Neural crest cell (in vitro differentiated cells): ENCODE measurements at places on chromosomes 11 and 22. TPM values are rescaled to one million over a fixed set of nuclear protein-coding genes. Genes with fewer than 3 reads are reported as not detected.

GRCh38 chr11:60710482-60710881 is 11.1 kb downstream of the MS4A8 start:
- no peak for DNase-seq

- DNase-seq, result no peak
Measured at GRCh38 chr11:85619499-85619898, 7.6 kb downstream of the DLG2 start.

SCGB1D1 gene
- not detected in 2 replicates for total RNA-seq

LMO2 gene
- total RNA-seq, result 0.49 TPM in 1 of 2 replicates, not detected in the other

GGTLC2 gene
- total RNA-seq, result not detected in 2 replicates

DNA sequence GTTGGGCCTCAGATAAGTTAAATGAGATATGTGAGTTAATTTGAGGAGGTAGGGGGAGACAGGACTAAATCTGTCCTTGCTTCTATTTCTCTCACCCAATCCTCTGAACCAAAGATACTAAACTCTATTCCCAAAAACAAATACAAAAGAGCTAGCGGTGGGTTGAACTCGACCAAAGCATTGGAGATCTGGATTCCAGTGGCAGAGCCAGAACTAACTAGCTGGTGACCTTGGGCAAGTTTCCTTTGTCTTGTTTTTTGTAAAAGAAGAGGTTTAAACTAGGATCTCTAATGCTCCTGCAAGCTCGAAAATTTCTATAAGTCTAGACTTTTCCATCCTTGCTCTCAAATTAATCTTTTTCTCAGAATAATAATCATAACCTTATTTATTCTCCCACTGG is 1.5 kb downstream of the ME3 start:
- no peak for DNase-seq

DNA sequence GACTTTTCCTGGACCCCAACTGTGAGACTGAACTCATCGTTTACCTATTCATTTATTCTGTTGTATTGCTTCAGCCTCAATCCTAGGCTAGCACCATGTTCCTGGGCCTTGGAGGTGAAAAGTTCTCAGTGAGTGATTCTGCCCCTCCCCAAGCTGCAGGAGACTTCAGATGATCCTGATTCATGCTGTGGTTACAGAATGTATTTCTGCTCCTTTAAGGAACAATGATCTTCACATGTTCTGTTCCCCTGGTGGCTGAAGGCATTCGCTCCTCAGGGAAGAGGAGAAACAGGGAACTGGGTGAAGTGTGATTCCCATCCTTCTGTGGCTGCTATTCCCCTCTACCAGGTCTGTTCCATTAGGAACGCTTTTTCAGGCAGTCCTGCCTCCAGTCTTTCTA is 2.4 kb downstream of the OR52E1 start:
- no peak for DNase-seq

DNA sequence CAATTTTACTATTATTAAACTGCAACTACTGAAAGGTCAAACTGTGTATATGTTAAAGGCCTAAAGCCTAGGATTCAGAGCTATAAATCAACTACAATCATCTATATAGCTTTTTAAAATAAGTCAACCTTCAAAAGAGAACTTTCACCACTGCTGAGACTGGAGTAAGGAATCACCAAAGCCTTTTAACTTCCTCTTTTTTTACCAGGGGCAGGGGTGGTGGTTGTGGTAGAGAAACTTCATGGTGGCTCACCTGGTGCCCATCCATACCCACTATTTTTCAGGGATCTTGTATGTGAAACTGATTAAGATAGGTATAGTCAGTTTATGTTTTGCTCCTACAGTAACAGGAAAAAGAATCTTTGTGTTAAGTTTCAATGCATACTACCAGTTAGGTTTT is 31.5 kb downstream of the TSG101 start:
- DNase-seq, result no peak

TNNI2 gene
- total RNA-seq, result not detected in 2 replicates
